ENCODE measurements at places on chromosomes 2 and 18. TPM values are rescaled to one million over a fixed set of nuclear protein-coding genes. Genes with fewer than 3 reads are reported as not detected.

The GPR45 gene
- polyA plus RNA-seq = 0.04 TPM

The OXER1 gene
- 6.4 TPM for polyA plus RNA-seq

The KHK gene
- polyA plus RNA-seq = 643 TPM

The ANKRD62 gene
- 0.27 TPM for polyA plus RNA-seq

The POU3F3 gene
- polyA plus RNA-seq = 0.04 TPM

The LIMS3 gene
- polyA plus RNA-seq = 2.6 TPM

The IMP4 gene
- 66.5 TPM for polyA plus RNA-seq

The SLC16A14 gene
- 1.3 TPM for polyA plus RNA-seq

The DOK6 gene
- 5.7 TPM for polyA plus RNA-seq

The ESPNL gene
- polyA plus RNA-seq = 1.4 TPM

The NPHP1 gene
- polyA plus RNA-seq = 0.27 TPM

The CCDC68 gene
- polyA plus RNA-seq = 40.2 TPM

The VWC2L gene
- polyA plus RNA-seq = 0.03 TPM

The RAPH1 gene
- polyA plus RNA-seq = 6.9 TPM

The LMAN2L gene
- polyA plus RNA-seq = 31.1 TPM

The ELOA2 gene
- not detected for polyA plus RNA-seq

The TAF4B gene
- 0.22 TPM for polyA plus RNA-seq

The NLRC4 gene
- polyA plus RNA-seq = 0.22 TPM

The GAREM1 gene
- polyA plus RNA-seq = 3.6 TPM

The PSMA8 gene
- polyA plus RNA-seq = not detected

The TCF23 gene
- polyA plus RNA-seq = 0.03 TPM

The ERICH2 gene
- polyA plus RNA-seq = 0.28 TPM

The ADGRF3 gene
- not detected for polyA plus RNA-seq

The SAP130 gene
- polyA plus RNA-seq = 7.6 TPM

The SLC5A7 gene
- polyA plus RNA-seq = not detected

The SMAD2 gene
- polyA plus RNA-seq = 84.9 TPM

The DSEL gene
- 1.3 TPM for polyA plus RNA-seq

The THSD7B gene
- polyA plus RNA-seq = 0.07 TPM

The DPP10 gene
- polyA plus RNA-seq = 1.8 TPM

The GNAL gene
- polyA plus RNA-seq = 0.81 TPM

The CD8B2 gene
- not detected for polyA plus RNA-seq

The RFTN2 gene
- polyA plus RNA-seq = not detected

The C2orf66 gene
- polyA plus RNA-seq = not detected

The MAL gene
- 1.6 TPM for polyA plus RNA-seq

The TBC1D8 gene
- 43.0 TPM for polyA plus RNA-seq

The SLC14A1 gene
- polyA plus RNA-seq = 1.3 TPM

The FSHR gene
- not detected for polyA plus RNA-seq

The TP53I3 gene
- 420 TPM for polyA plus RNA-seq

The UCN gene
- polyA plus RNA-seq = 3.0 TPM

The TTC31 gene
- 30.4 TPM for polyA plus RNA-seq

The DCC gene
- polyA plus RNA-seq = 0.03 TPM

The SERPINB11 gene
- polyA plus RNA-seq = not detected

The NRP2 gene
- polyA plus RNA-seq = 9.0 TPM
